ENCODE measurements at places on chromosomes 3 and 15.

DNA sequence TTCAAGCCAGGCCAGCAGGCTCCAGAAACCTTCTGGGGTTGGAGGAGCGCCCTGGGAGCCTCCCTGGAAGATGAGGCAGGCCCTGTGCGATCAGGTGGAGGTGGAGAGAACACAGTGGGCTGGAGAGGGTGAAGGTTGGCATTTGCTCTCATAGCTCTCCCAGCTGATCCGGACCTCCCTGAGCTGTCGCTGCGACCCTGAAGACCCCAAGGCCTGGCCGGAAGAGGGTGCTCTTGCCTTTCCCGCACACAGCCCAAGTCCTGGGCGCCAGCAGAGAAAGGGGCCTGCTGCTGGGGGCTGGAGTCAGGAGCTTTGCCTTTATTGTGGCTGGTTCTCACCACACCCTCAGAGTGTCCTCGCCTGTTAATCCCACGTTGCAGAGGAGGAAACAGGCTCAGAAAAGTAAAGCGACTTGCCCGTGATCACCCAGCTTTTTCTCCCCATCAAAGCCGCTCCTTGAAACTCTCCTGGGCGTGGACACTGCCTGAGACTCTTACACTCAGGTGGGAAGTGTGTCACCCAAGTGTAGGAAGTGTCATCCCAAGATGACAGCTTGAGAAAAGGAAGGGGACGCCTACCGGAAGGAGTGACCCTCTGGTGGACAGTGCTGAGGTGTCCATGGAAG is 8.6 kb upstream of the RPL29 start:
- DNase-seq, result peak; percentile 65

DNA sequence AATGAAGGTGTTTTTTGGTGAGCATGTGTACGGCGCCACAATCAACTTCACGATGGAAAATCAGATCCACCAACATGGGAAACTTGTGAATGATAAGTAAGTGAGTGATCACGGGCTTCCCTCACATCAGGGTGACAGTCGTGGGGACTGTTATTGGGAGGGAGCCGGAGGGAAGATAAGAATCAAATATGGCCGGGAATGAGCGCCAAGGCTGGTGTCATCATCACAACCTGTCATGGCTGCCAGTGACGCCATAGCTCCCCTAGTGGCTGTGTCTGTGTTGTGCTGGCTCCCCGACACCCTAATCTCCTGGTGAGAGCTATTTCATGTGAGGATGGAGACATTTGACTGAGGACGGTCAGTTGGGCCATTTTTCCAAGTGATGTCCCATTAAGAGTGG is 168.5 kb downstream of the SV2B start:
- DNase-seq, result no peak

- DNase-seq, result no peak
Observed at GRCh38 chr3:17573396-17573795, 169.0 kb downstream of the TBC1D5 start.

- DNase-seq, result peak; percentile 13
Observed at GRCh38 chr3:124886168-124887056, 753 bp downstream of the ITGB5 start.

- DNase-seq, result no peak
Observed at GRCh38 chr3:158573714-158574113, 2.7 kb downstream of the MLF1 start.

- no peak for DNase-seq
Observed at GRCh38 chr15:99613887-99614647, 48.3 kb downstream of the MEF2A start.

DNA sequence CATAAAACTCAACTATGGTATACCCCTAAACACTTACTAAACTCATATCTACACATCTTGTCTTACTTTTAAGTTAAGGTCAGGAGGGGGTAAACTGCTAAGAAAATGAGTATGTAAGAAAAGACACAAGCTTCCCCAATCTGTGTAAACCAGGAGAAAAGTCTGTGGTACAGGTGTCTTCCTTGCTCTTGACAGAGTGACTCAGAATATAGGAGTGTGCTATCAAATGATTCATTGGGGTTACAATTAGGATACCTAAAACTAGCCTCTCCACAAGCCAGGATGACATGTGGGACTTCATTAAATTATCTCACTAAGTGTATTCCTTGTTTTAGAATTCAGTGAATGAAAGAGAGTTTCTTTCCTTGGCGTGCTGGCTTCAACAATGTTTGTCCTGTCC is 274.8 kb downstream of the BBX start:
- no peak for DNase-seq

- DNase-seq, result no peak
Observed at GRCh38 chr3:48422272-48422671, 7.6 kb downstream of the PLXNB1 start.

GRCh38 chr3:66479532-66479947 is 21.3 kb downstream of the LRIG1 start:
- no peak for DNase-seq

- no peak for DNase-seq
Observed at GRCh38 chr3:5020242-5020722, 41.0 kb downstream of the BHLHE40 start.

- no peak for DNase-seq
Observed at GRCh38 chr3:12975748-12976522, 97.3 kb downstream of the IQSEC1 start.

GRCh38 chr3:120875989-120876388 is 32.0 kb upstream of the STXBP5L start:
- DNase-seq, result no peak

DNA sequence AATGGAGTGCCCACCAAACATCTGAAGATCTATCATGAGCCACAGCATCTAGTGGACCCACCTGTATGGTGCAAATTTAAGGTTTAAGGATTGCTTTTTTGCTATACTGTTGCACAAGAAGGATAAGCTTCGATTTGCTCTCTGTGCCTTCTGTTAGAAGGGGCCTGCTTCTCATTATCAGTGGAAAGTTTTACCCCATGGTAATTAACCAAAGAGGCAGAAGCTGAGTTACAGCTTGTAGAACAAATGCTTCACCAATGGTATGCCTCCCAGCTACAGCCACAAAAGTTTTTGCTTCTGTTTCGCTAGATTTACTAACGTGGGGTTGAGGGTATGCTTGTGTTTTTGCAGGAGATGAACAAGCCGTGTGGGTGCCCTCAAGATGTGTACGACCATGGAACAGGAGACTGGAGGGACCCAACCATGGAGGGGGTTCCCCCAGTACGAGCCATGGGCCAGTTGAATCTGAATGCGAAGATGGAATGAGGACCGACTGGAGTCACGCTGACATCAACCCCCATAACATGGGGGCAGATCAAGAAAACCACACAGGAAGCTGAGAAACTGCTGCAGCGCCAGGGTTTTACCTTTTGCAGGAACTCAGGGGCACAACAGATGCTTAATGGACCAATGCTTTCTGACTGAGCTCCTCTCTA is 43.5 kb downstream of the ACAD9 start:
- DNase-seq, result no peak

DNA sequence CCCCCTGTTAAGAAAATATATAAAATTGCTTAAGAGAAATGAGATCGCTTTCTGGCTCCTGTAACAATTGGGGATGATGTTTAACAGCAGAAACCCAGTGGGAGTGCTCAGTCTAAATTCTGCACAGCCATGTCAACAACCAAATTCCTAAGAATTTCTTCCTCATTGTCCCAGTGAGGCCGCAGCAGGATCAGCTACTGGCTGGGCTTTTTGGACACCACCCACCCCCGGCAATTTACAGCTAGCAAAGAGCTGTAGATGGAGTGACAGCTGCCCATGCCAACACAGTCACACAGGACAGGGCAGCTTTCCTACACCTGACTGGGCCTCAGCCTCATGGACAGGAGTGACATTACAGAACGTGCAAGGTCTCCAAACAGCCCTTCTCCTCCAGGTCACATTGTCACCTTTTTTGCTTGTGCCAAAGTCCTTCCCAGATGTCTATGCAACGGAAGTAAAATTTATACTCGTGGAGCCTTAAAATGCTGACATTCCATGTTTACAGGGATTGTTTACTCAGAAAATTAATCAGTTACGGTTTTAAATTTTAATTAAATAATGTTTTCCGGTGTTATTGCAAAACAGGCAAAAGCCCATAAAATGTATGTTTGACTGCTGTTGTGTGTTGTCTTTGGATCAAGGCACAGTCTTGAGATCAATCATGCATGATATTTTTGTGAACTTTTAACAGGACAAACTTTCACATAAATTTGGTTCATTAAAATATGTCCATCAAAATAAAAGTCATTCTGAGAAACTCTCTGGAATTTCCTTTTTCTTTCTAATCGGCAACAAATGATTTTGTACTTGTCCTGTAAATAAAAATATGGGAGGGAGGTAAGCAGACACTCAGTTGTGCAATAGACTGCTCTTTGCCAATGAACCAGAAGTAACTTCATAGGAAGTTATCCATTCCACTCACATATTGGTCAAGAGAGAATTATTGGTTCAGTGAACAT is 943.2 kb downstream of the MCTP2 start:
- peak; percentile 57 for DNase-seq

DNA sequence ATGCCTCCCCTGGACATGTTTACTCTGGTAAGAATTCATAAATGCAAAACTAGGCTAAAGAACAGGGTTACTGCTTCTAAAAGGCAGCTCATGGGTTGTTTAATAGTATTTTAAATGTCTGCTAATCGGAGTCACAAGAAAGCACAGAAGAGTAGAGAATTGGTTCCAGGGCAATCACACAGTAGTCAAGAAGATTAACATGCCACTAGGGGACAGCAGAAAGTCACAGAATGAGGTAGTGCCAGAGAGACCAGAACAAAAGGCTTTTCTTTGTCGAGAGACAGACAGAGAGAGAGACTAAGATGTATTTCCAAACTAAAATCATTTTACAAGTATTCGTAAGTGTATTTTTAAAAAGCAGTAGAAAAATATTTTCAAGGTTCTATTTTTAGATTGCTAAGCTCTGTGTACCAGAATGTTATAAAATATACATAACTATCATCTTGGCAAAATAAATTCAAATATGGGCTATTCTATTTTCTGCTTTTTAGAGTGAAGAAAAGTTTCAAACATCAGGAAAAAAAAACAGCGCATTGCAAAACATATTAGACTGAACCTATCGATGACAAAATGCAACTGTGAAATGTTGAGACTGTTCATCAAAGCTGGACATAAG is 78.3 kb upstream of the CDIN1 start:
- DNase-seq, result peak; percentile 31

GRCh38 chr3:118110211-118110610 is 924.4 kb downstream of the IGSF11 start:
- DNase-seq, result no peak

DNA sequence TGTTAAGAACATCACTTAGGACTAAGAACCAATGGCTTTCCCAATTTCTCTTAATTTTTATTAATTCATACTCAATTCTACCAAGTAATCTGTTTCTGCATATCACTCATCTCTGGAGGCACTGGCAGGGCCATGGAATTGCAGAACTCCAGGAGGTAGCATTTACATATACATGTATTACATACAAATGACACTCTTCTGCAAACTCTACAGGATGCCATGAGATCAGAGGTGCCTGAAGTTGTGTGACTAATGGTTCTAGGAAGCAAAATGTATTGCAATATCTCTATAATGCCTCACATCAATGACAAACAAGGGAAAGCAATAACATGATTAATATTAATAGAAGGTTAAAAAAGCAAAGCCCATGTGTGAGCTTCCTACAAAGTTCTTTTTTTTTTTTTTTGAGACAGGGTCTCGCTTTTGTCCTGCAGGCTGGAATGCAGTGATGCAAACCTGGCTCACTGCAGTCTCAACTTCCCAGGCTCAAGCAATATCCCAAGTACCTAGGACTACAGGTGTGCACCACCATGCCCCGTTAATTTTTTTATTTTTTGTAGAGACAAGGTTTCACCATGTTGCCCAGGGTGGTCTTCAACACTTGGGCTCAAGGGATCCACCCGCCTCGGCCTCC is 33.0 kb downstream of the DENND6A start:
- DNase-seq, result no peak

- no peak for DNase-seq
Observed at GRCh38 chr3:171175741-171176234, 149.3 kb upstream of the SLC2A2 start.
